ENCODE measurements at places on chromosomes 2 and 18. TPM values are rescaled to one million over a fixed set of nuclear protein-coding genes. Genes with fewer than 3 reads are reported as not detected.

The RIT2 gene
- polyA plus RNA-seq: not detected

The CRYGC gene
- polyA plus RNA-seq: not detected

The REG3G gene
- polyA plus RNA-seq: not detected

The IL36A gene
- not detected for polyA plus RNA-seq

The LYPD6B gene
- polyA plus RNA-seq: 0.21 TPM

The SCN7A gene
- polyA plus RNA-seq: 7.0 TPM

The MAPRE3 gene
- 16.8 TPM for polyA plus RNA-seq

The ADCYAP1 gene
- not detected for polyA plus RNA-seq

The OTOS gene
- not detected for polyA plus RNA-seq

DNA sequence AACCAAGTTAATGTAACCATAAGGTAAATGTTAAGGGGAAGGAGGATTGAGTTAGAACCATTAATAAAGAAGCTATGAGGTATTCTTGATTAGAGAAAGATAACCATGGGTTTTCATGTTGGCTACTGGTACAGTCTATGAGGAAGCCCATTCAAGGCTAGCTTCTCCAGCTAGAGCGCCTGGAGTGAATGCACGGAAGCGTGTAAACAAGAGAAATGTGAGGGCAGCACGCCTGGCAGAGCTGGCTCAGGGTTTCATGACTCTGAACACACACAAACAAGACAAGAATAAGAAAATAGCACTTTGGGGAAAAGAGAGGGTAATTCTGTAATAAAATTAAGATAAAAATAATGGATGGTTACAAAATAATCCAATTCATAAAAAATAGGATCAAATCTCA, 255.3 kb downstream of the PDE11A start:
- no peak for DNase-seq

DNA sequence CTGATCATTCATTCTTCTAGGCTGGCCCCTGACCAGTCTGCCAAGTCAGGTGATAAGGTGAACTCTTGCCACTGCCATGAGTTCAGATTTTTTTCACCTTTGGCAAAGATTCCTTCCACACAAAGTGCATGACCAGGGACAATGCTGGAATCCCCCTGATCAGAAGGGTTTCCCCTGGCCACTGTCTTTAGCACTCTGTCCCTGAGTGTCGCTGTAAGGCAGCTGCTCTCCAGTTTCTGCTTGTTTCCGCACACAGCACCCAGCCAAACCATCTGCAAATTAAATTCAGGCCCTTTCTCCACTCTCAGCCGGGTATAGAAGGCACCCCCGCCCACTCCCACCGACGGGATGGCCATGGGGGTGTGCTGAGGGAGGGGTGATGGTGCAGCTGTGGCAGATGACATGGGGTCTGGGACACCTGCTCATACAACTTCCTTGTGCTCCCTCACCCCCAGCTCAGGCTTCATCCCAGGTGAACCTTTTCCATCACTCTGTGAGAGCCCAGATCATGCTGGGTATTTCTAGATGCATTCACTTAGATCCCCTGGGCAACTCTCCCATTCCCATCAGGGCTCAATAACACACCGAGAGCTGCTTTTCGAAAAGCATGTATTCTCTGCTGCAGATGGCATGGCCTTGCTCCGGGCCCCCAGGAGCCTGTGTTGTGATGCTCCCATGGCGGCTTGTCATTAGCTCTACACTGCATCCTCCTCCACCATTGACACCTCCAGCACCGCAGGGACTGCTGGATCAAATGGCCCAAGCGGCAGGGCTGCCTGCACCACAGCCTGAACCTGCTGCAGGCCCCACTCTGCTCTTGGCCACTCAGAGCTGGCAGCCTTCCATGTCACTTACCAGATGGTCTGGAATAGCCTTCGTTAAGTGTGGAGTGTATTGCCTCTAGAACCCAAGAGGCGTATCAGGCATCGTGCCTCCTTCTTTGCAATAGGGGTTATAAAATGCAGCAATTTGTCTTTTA, 52.3 kb upstream of the ROCK2 start:
- no peak for DNase-seq

- DNase-seq: no peak
These were observed 763.9 kb downstream of the BCL11A start for GRCh38 chr2:59789523-59789922.

GRCh38 chr18:25896178-25896780, 194.1 kb downstream of the SS18 start:
- peak; percentile 29 for DNase-seq

GRCh38 chr2:174341293-174341994, 6.7 kb downstream of the SP9 start:
- peak; percentile 47 for DNase-seq

- no peak for DNase-seq
These were observed 86.4 kb downstream of the SKA1 start for GRCh38 chr18:50461251-50461650.

DNA sequence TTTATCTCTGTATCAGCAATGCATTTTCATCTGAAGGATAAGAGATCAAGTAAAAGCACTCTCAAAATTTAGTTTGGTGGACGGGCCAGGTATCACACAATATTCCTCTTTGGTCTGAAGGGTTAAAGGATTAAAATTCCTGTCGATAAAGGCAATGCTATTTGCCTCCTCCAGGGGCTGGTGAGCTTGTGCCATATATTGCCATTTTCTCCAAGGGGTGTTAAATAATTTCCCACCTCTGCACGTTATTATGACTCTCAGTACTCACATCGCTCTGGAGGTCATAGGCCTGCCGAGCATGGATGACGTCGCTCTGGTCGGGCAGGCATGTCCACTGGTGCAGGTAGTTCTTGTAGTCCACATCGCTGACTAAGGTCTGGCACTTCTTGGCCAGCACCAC, 94.2 kb downstream of the NEB start:
- no peak for DNase-seq

DNA sequence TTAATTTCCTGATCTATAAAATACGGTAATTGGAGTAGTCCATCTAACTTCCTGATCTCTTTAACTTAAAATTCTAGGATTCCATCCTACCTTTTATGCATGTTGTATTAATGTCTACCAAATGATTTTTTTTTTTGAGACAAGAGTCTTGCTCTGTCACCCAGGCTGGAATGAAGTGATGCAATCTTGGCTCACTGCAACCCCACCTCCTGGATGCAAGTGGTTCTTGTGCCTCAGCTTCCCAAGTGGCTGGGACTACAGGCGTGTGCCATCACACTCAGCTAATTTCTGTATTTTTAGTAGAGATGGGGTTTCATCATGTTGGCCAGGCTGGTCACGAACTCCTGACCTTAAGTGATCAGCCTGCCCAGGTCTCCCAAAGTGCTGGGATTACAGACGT, 47.8 kb downstream of the CFAP36 start:
- DNase-seq: no peak

DNA sequence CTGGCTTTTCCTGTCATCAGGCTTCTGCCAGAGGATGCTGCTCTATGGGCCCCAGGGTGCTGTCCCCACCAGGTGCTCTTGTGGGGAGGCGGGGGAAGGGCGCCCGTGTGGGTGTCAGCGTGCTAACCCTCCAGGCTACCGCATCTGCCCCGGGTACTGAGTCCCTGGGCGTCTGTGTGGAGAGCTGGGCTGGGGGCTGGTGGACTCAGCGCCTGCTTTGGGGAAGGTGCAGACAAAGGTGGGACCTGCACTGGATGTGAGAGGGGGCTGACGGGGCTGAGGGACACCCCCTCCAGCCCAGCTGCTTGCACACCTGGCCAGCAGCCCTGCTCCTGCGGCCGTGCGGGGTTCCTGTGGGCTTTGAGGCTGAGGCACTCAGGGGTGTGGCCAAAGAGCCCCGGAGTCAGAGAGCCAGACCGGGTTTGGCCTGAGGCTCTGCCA, 120.7 kb upstream of the PXDN start:
- DNase-seq: no peak

- no peak for DNase-seq
These were observed 365 bp downstream of the CUL3 start for GRCh38 chr2:224584785-224585210.

DNA sequence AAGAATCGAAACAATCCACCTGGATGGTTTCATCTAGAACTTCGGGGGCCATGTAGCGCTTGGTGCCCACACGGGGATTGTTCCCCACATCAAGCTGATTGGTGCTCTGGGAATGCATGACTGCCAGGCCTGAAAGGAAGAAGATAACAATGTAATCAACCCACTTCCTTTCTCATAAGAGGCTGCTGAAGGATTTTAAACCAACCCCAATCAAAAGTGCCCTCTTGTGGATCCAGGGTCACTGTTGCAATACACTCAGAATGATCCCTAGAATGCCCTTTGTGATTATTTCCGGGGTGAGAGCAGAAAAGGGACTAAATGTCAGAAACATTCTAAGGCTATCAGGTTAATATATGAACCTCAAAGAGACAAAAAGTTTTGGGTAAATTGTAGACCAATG, 115.2 kb downstream of the ACVR1 start:
- DNase-seq: no peak

DNA sequence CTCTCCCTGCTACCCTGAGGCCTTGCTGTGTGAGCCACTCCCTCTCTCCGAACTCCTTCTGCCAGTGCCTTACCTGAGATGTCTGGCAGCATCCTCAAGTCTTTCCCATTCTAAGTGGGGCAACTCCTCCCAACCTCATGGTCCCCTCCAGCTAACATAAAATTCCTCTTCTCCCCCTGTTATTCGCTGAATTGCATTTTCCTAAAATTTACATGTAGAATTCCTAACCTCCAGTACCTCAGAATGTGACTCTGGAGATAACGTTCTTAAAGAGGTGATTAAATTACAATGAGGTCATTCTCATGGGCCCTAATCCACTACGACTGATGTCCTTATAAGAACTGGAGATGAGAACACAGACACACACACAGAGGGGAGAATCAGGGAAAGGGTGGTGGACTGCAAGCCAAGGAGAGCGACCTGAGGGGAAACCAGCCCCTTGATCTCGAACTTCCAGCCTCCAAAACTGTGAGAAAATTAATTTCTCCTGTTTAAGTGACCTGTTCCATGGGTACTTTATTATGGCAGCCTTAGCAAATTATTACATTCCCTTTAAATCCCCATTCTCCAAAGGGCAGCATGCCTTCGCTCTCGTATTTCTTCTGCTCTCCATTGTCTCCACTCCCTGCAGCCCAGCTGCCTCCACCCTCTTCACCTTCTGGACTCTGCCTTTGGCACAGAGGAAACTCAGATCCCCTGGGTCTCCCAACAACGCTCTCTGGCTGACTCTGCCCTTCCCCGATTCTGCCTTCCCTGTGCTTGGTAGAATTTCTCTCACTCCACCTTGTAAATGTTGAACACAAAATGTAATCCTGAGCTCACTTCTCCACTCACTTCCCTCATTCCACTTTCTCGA, 70.5 kb downstream of the TGIF1 start:
- no peak for DNase-seq

All from AG04450 (cell line).